ENCODE measurements at places on chromosomes 11 and 22.
A peak's percentile ranks its signal among the peaks of the same experiment; 100 is the strongest.

GRCh38 chr22:44811141-44811540, 58.8 kb downstream of the ARHGAP8 start:
- no peak for DNase-seq

GRCh38 chr11:73297702-73298101, 10.4 kb upstream of the ARHGEF17 start:
- no peak for DNase-seq

GRCh38 chr22:48448821-48449220, 1378.9 kb downstream of the BRD1 start:
- no peak for DNase-seq

GRCh38 chr22:30785527-30785926, 90.9 kb downstream of the OSBP2 start:
- DNase-seq = no peak

DNA sequence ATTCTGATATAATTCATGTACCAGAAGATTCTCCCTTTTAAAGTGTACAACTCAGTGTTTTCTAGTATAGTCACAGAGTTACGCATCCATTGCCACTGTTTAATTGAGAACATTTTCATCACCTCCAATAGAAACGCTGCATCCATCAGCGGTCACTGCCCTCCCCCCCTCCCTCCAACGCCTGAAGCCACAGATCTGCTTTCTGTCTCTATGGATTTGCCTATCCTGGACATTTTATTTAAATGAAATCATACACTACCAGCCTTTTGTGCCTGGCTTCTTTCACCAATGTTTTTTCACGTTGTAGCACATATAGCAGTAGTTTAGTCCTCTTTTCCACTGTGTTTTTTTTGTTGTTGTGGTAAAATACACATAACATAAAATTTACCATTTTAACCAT, 22.8 kb downstream of the TCP11L1 start:
- no peak for DNase-seq

DNA sequence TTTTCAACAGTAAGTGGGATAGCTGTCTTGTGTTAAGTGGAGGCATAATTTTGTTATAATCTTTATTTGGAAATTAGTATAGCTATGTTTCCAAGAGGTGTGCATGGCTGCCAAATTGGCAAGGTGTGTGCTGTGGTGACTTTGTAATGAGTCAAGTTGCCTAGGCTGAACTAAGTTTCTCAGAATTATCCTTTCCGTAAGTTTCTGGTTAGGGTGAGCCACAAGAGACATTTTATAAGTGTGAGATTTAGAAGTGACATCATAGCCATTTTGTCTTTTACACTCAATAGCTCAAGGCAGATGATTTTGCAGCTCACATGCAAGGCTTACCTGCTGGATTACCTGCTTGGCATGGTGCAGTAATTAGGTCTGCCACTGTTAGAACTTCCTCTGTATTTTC, 90.3 kb downstream of the C11orf87 start:
- no peak for DNase-seq

GRCh38 chr11:13276454-13276831, 1.1 kb upstream of the BMAL1 start:
- no peak for DNase-seq

- no peak for DNase-seq
Observed at GRCh38 chr11:116500026-116500946, 272.5 kb downstream of the BUD13 start.

DNA sequence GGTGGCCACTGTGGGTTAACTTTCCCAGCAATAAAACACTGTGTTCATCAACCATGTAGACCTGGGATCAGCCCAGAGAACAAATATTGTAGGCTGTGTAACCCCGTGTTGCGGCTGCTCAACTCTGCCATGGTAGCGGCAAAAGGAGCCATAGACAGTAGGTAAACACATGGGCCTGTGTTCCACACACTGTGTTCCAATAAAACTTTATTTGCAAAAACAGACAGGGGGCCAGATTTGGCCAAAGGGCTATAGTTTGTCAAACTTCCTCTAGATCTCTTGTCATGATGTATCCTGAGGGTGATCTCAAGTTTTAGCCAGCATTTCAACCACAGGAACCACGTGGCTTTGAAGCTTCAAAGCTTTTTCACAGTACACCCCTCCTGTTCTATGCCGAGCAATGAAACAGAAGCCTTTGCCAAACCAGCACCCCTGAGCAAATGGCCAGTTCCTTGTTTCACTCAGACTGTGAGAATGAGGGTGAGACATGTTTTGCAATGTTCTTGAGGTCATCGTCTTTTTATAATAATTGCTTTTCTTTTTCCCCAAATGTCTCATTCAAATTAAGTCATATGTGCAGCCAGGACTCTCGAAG, 49.9 kb upstream of the FADD start:
- no peak for DNase-seq

GRCh38 chr22:33757802-33758483, 162.3 kb downstream of the LARGE1 start:
- DNase-seq = no peak

- DNase-seq = no peak
Observed at GRCh38 chr11:10451426-10452116, 3.5 kb upstream of the AMPD3 start.

- peak; percentile 84 for DNase-seq
Observed at GRCh38 chr11:9535189-9535781, 38.2 kb upstream of the WEE1 start.

- peak; percentile 43 for DNase-seq
Observed at GRCh38 chr11:9748361-9748970, 84.6 kb downstream of the SWAP70 start.

GRCh38 chr11:110886288-110886970, 174.2 kb upstream of the ARHGAP20 start:
- no peak for DNase-seq

- DNase-seq = no peak
Observed at GRCh38 chr22:45453764-45454163, 40.3 kb downstream of the RIBC2 start.

DNA sequence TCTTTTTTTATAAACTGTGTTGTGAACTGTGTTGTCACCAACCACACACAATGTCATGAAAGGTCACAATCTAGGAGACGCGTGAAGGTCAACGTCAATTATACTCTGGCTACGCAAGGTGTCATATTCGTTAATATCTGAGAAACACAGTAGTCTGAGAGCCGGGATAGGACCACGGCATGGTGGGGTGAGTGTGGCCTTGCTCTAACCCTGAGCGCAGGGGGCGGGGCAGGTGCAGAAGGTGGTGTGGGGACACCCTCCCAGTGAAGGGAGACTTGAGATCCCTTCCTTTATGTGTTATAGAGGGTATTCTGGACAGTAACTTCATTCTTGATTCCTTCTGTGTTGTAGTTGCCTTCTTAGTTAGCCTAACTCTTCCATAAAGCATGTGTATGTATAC, 883.0 kb downstream of the OPCML start:
- DNase-seq = no peak

DNA sequence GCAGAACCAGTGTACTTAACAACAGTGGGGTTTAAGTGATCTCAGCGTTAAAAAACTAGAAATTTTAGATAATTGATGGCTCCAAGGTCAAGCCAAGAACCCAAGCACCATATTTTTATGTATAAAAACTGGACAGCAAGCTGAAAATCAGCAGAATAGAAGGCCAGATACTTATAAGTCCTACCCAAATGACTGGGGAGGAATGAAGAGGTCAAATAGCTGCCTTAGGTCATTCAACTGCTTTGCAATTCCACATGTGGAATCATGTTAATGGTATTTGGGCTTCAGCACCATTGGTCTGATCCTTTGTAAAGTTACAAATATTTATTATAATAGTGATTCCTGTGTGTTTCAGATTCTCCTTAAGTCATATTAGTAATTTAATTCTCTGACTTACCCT, 108.4 kb downstream of the FAT3 start:
- DNase-seq = no peak

DNA sequence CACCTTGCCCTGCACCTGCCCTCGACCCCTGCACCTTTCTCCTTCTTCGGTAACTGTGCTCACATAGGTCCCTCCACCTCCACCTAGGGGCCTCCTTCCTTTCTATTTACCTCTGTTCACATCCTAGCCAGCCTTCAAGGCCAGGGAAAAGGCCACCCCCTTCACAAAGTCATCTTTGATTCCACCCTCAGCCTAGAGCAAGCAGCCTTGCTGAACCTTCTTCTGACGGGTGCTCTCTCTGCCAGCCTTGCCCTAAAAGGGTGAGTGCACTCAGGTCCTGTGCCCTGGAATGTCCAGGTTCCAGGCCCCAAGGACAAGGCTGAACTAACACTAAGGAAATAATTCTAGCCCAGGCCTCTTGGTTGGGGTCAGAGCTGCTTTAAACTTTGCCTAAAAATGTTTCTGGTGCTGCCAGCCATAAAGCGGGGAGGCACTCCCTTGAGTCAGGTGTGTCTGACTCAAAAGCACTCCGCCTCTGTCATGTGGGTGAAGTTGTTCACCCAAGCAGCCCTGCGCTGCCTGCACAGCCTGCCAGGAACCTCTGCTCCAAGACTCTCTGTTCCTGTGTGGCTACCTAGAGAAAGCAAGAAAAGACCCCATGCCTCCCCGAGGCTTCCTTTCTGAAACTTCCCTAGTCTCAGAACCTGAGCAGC, 9.2 kb upstream of the FAM83F start:
- no peak for DNase-seq

DNA sequence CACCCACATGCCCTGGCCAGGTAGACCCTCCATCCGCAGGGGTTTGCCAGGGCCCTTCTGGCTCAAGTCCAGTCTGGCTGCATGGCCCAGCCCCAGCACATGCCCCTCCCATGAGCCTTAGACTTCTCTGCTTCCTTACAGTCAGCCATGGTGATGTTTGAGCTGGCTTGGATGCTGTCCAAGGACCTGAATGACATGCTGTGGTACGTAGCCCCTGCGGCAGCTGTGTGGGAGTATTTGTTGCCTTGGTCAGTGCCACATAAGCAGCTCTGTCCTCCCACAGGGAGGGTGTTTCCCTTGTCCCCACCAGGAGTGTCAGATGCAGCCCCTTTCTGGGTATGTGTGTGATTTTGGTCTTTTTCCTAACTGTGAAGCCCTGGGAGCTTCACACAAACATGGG, 17.5 kb downstream of the CDC45 start:
- DNase-seq = no peak

GRCh38 chr11:65471447-65471891, 27.4 kb upstream of the MALAT1 start:
- peak; percentile 56 for DNase-seq

GRCh38 chr11:7673724-7674434, 579 bp upstream of the CYB5R2 start:
- DNase-seq = peak; percentile 41

- peak; percentile 67 for DNase-seq
Observed at GRCh38 chr11:20131788-20132666, 28.2 kb downstream of the DBX1 start.

DNA sequence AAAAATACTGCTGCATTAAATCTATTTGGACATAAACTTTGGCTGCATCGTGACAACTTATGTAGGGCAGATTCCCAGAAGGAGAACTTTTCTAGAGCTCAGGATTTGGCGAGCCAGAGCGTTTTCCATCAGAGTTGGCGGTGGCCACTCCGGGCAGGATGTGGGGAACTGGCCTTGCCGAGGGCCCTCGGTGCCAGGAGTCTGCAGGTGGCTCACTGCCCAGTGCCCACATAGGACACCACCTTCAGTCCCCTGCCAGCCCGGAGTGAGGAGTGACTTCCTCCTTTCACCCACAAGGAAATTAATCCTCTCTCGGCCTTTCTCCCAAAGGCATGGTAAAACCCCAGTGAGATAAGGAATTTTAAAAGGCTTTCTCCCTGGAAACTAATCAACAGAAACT, 1.6 kb upstream of the LGALS2 start:
- no peak for DNase-seq

DNA sequence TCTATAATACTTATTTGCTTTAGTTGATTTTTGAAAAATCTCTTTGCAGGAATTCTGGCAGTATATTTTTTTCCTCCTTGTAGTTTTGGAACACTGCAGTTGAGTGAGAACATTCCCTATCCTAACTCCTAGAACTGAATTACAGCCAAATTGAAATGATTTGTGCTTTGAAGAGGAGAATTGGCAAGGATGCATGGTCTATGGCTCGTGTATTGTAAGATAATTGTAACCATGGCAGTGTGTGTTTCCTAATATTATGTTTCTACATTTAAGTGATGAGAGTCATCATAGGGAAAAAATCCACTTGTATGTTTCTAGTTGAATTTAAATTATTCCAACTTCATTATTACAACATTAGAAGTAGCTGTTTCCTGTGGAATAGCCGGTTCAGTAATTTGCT, 80.9 kb upstream of the MYO18B start:
- DNase-seq = no peak

DNA sequence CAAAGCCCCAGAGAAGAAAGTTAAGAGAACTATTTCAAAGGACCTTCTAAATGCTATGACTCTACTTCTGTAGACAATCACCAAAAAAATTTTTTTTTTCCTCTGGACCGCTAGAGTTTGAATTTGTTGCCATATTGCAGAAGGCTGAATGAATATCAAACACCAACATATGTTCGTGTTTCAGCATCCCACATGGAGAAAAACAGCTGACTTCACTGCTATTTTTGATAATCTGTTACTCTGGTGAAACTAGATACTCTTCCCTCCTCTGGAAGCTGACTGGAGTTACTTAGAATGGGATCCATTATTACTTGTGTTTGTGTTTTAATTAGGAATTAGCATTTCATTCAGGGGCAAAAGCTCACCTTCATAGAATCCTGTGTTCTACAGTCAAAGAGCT, 447.0 kb downstream of the AASDHPPT start:
- no peak for DNase-seq

DNA sequence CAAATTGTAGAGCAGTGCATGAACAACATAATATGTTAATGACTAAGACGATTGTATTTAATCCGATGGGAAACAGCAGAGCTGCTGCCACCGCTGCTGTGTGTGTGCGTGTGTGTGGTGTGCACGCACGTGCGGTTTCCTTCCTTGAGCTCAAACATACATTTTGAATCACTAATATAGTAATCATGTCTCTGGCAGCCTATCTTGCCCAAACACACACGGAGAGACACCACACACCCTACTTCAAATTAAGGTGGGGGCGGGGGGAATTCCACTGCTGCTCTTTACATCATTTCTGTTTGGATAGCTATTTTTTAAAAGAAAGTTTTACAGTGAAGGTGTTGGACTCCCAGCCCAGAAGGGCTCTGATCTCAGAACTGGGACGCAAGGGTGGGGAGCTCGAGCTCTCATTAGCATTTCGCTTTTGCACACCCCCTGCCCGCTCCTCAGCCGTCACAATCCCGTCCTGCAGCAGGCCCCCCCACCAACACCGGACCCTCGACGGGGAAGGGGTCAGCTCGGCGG, 651 bp upstream of the FAM83F start:
- no peak for DNase-seq

- no peak for DNase-seq
Observed at GRCh38 chr22:37334461-37334858, 52.2 kb downstream of the CYTH4 start.
